Stimulated activated CD8-positive, alpha-beta memory T cell treated with anti-CD3 and anti-CD28 coated beads, Interleukin-2, amount 100 ng/mL, for 1 hour (primary cell): ENCODE measurements at places on chromosomes 7 and 10.
A peak's percentile ranks its signal among the peaks of the same experiment; 100 is the strongest.

- no peak for DNase-seq
These were observed 43.6 kb upstream of the BHLHA15 start for GRCh38 chr7:98167653-98168052.

GRCh38 chr7:47143339-47143738, 438.6 kb downstream of the TNS3 start:
- DNase-seq = no peak

DNA sequence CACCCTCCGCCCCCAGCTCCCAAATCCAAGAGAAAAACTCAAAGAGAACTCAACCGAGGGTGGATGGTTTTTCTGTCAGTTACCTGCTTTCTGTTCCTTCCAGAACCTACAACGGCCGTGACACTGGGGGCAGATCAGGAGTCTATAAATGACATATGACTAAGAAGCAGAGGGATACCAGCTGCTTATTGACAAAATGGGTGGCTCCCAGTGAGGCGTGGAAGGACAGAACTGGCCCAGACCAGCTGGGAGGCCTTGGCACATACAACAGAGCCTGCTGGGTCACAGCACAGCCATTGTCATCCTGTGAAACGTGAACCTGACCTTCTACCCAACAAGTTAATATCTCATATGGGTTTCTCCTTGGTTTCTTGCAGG, 84.3 kb upstream of the ADRB1 start:
- no peak for DNase-seq

GRCh38 chr10:79628988-79629954, 18.5 kb downstream of the SFTPA1 start:
- no peak for DNase-seq

DNA sequence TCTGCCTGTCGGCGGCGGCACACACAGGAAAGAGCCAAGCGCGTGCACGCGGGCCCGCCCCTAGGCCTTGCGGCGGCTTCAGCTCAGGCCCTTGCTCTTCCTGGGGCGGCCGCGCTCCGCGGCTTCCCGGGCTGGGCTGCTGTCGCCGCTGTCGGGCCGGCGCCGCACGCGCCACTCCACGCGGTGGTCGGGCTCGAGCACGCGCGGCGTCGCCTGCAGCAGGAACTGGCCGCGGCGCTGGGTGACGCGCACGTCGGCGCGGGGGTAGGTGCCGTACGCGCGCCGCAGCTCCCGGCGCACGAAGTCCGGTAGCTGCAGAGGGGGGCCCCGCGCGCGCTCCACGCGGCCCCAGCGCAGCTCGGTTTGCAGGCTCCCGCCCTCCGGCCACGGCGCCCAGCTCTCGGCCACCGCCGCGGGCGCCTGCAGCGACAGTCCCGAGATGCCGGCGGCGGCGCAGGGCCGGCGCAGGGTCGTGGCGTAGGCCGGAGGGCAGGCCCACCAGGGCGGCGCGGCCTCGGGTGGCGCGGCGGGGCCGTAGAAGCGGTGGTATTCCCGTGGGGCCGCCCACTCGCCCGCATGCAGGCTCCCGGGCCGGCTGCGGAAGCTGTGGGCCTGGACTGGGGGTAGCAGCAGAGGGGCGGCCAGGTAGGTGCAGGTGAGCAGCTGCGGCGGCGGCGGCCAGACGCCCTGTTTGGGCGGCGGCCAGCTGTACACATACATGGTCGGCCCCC, 804 bp downstream of the C10orf95 start:
- peak; percentile 75 for DNase-seq

DNA sequence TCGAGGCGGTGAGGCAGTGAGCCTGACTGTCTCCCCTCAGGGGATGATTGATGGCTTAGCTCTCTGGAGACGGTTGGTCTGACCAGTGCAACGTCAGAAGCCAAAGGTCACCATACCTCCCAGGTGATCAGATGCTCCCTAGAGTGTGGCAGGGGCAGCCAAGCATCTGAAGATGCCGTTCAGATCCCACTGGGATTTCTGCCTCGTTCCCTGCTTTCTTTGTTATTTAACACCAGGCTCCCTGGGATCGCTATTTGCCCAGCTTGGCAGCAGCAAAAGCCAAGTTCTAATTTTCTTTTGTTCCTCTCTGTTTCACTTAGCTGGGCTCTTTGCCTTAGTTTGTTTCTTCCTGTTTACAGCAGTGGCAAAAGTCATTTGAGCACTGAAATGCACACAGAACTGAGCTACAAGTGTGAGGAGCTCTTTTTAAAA, 53.5 kb upstream of the SVIL start:
- no peak for DNase-seq

DNA sequence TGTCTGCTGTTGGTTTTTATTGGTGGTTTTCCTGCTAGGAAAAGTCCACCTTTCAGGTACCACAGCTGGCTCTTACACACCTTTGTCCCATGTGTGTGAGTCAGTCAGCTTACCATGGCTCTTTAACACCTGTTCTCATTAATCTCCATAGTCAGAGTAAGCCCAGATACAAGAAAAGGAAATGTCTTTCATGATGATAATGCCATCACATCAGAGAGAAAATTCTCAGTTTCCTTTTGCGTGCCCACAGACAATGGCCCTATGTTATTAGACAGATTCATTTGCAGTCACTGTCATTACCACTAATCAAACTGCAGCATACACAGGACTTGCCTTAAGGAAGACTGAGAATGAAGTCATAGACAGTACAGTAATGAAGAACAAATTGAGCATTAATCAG, 1583.6 kb upstream of the LRRTM3 start:
- no peak for DNase-seq

DNA sequence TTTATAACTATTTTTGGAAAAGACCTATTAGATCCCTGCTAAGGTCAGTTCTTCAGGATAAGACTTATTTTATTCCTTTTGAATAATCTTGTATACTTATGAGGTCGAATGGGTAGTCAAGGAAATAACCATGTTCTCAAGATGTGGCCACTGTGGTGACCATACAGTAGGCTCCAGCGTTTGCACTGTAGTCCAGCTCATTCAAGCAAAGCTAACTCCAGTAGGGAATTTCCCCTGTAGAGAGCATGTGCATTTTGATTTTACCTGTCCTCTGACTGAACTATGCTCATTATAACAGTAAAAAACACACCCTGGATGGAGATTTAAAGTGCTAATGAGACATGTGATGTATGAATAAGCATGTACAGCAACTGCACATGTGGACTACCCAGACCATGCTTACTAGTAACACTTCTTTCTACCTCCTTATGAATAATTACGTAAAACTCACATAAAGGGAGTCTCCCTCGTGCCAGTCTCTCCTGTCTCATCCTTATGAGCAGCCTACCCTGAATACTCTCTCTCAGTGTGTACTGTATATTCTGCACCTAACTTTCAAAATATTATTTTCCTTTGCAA, 32.4 kb upstream of the SEMA3E start:
- no peak for DNase-seq

- DNase-seq = no peak
These were observed 101.4 kb downstream of the WDR37 start for GRCh38 chr10:1157615-1157933.

DNA sequence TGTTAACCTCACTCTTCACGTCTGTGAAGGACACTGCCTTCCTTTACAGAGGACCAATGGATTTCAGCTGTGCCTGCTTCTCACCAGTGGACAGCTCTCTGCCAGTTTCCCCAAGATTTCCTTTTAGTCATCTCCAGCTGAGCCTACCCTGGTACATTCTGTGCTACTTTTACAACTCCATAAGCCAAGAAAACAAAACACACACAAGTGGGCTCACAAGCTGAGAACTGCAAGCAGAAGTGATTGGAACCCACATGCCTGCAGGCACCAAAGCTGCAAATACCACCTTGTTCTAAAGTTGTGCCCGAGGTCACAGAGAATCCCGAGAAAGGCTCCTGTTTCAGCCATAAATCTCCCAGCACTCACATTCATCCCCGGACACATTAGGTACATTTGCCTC, 636.8 kb downstream of the PHTF2 start:
- no peak for DNase-seq
